Stimulated activated CD4-positive, alpha-beta T cell treated with anti-CD3 and anti-CD28 coated beads, Interleukin-12 subunit alpha, Interleukin-12 subunit beta, amount 100 ng/mL, for 48 hours (primary cell): ENCODE measurements at places on chromosomes 11 and 22.

DNA sequence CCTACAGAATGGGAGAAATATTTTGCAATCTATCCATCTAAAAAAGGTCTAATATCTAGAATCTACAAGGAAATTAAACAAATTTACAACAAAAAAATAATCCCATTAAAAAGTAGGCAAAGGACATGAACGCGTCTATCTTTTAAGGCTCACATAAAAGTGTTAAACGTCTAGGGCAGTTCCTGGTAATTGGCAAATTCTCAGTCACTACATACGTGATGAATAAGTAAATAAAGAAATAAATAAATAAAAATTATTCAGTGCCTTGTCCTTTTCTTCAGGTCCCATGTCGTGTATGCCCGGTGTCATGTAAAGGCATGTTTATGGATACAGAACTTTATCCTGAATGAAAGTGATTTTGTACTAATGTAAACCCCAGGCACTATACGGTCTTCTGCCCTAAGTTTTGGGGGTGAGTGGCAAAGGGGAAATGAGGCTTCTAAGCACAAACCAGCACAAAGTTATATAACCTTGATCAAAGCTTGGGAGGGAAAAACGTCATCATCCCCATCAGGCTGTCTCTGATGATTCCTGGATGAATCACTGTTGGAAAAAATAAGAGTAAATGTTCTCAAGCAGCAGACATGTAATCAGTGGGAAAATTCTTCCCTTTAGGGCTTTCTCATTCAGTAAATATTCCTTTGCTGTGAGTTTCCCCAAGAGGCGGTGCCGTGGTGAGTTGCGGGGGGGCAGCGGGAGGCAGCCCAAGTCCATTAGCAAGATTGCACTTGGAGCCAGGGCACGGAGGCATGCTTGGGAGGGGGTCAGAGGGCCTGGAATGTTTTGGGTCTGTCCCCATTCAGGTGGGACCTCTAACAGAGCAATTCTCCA, 30.4 kb upstream of the MICAL2 start:
- no peak for DNase-seq

- DNase-seq, result no peak
Observed at GRCh38 chr11:130611791-130612251, 163.4 kb downstream of the ADAMTS15 start.

DNA sequence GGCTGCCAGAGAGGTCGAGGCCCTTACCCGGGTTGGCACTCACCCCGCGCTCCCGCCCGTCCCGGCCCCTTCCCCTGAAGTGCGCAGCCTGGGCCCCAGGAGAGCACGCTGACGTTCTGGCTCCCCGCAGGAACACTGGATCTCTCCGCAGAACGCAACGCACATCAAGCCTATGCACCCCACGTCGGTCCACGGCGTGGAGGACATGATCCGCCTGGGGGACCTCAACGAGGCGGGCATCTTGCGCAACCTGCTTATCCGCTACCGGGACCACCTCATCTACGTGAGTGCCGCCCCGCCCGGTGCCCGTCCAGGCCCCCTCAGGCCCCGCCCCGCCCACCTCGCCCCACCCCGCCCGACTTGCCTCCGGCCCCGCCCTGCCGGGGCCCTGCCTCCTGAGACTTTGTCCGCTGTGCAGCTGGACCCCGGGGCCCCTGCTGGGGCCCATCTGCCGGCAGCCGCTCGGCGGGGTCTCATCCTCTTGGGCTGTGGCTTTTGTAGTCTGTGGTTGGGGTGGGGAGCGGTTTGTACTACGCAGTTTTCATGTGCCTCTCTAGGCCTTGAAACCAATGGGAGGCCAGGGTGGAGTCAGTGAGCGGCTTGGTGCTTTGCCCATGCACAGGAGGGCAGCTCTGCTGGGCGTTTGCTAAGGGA, 19.7 kb downstream of the MYO7A start:
- DNase-seq, result no peak

DNA sequence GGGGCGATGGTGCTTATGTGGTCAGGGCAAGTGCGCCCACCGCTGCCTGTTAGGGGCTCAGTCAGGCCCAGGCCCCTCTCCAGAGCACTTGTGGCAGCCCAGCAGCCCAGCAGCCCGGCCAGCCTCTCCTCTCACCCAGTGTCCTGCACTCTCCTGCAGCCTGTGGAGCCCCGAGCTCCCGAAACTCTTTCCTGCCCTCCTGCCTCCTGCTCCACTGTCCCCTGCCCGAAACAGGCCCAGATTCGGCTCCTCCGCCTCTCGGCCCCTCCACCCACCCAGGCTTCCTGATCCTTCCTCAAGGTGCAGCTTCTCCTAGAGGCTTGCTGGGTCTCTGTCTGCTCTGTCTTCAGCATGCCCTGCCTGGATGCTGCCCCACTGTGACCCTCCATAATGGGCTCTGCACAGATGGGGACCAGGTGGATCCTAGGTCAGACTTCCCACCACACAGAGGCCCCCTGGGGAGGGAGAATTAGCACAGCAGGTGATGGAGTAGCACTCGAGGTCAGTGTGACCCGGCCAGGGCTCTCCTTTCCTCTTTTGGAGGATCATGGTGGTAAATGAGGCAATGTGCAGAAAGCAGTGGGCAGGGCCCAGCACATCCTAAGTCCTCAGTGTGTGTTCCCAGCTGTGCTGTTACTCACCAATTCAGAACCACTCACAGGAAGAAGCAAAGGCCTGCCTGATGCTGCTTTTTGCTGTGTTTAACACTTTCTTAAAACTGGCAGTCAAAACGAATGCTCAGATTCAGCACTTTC, 18.6 kb upstream of the NAP1L4 start:
- DNase-seq, result no peak

GRCh38 chr11:72298931-72299330, 55.0 kb upstream of the PHOX2A start:
- DNase-seq, result no peak

GRCh38 chr11:1759151-1759850, 4.4 kb downstream of the CTSD start:
- DNase-seq, result no peak

DNA sequence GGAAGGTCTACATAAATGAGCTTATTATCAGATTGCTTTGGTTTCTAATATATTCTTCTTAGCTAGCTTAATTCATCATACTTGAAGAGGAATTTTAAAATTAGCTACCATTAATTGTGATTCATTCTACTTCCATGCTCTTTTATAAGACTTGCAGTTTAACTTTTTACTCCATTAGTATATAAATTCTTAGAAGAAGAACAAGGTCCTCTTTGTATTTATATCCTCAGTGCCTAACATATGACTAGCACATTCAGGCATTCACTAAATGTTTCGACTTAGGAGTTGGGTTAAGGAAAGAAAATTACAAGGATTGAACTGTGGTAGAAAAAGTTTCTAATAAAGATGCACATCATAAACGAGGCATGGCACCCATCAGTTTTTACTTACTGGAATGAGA, 1135.5 kb downstream of the JRKL start:
- no peak for DNase-seq

- DNase-seq, result peak; percentile 40
Observed at GRCh38 chr11:65780770-65781151, at the start of gene AP5B1. Gene AP5B1, minus strand, starts transcription at chr11:65780976. Its CDS starts 385 bp downstream, at chr11:65780591.

DNA sequence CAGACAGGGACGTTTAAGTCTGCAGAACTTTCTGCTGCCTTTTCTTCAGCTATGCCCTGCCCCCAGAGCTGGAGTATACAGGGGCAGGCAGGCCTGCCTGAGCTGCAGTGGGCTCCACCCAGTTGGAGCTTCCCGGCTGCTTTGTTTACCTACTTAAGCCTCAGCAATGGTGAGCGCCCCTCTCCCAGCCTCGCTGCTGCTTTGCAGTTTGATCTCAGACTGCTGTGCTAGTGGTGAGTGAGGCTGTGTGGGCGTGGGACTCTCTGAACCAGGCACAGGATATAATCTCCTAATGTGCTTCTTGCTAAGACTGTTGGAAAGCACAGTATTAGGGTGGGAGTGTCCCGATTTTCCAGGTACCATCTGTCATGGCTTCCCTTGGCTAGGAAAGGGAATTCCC, 38.5 kb downstream of the NELL1 start:
- DNase-seq, result no peak

DNA sequence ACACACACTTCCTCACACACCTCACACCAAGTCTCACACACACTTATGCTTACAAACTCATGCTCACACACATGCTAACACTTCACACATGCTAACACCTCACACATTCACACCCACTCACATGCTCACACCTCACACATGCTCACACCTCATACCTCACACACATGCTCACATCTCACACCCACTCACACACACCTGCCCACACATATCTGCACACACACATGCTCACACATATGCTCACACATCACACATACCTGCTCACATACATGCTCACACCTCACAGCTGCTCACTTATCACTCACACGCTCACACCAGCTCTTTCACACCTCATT, 4.5 kb upstream of the MYBPC3 start:
- DNase-seq, result no peak
